ENCODE measurements at places on chromosomes 7 and 10.
A peak's percentile ranks its signal among the peaks of the same experiment; 100 is the strongest.

GRCh38 chr10:98168147-98168546 lies 33.7 kb downstream of the R3HCC1L start:
- no peak for DNase-seq

- no peak for DNase-seq
Measured at GRCh38 chr10:128922172-128922571, 544.9 kb upstream of the MGMT start.

- peak; percentile 60 for DNase-seq
Measured at GRCh38 chr7:44978511-44979366, at the start of gene MYO1G. MYO1G (minus strand) TSS chr7:44979015; CDS start chr7:44978961, 54 bp downstream.

DNA sequence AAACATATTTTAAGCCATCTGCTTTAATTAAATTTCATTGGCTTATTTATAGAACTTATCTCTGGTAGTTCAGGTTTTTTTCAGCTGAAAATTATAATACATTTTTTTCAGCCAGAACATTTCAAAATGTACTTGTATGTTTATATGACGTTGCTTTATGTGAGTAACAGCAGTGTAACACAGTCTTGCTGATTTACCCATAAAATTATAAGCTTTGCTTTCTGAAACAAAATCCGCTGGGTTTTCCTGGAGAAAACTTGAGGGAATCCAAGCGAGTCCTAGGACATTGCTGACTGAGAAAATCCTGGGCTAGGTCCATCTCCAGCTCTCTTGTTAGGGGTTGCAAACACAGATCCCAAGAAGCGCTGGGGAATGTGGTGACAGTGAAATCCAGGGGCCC lies 112.2 kb upstream of the GATA3 start:
- DNase-seq: no peak

DNA sequence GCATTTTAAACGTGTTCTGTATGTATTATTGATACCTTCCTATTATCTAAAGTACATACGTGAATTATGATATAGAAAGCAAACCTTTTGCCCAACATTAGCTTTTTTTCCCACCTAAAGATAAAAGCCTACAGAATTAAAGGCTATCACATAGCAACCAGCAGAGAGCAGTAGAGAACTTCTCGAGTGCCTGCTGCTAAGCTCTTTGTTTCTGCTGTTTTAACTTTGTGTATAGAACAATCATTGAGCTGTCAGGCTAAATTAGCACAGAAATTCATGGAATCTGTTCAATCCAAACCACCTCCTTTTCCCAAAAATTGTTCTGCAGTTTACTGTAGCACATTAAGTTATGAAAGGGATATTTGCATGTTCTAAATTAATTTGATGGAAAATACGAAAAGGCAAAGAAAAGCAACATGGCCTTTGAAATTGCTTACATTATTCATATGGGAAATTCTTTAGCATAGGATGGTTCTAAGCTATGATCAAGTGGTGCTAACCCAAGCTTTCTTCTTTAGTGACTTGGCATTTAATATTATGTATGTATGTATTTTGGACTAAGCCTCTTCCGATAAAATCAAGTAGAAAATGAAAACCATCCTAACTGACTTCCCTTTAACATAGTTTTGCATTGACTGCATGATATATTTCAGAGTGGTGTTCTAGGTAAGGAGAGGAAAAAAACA lies 1288.5 kb downstream of the GATA3 start:
- DNase-seq: no peak

- DNase-seq: no peak
Measured at GRCh38 chr7:92456236-92456635, 9.0 kb downstream of the GATAD1 start.

DNA sequence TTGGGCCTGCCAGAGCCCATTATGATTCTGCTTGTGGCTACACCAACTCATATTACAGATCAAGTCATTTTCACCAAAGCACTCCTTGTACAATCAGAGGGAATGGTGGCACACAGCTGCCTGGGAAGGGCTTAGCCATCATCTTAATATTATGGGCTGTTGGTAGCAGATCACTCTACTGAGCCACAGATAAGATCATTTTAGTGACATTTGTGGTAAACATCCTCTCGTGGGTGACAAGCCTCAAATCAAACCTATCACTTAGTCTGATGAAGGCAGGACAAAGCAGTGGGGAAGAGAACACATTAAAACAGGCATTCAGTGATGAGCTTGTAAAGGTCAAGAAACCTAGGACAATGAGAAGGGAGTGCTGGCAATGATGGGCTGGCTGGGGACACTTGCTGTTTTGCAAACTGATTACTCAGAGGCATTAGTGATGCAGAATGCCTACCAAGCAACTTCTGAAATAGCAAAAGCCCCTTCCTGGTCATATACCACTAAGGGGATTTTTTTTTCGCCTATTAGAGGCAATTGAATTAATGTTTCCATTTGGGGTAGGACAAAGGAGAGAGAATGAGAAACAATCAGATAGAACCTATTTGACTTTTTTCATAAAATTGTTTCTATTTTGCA lies 137.5 kb upstream of the WDR11 start:
- no peak for DNase-seq

DNA sequence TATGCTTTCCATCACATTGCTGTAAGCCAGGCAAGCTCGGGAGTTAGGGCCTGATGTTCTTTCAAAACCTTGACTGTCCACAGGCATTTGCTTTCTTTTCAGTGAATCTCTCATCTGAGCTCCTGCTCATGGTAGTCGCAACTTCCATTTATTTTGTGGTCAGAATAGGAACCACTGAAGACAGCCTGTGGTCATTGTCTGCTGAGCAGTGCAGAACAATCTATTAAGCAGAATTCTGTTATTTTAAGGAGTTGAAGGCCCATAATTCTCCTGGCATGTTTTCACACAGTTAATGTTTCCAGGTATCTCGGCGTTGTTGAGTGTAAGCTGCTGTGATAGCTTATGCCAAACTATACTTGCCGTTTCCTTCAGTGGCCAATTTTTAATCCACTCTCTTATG lies 491.1 kb upstream of the AKR1E2 start:
- DNase-seq: no peak

- no peak for DNase-seq
Measured at GRCh38 chr10:11261687-11262493, 244.2 kb downstream of the CELF2 start.

- DNase-seq: no peak
Measured at GRCh38 chr7:131326576-131326975, 1.1 kb upstream of the MKLN1 start.

GRCh38 chr10:102580230-102580629 lies 64.0 kb upstream of the TRIM8 start:
- DNase-seq: no peak

DNA sequence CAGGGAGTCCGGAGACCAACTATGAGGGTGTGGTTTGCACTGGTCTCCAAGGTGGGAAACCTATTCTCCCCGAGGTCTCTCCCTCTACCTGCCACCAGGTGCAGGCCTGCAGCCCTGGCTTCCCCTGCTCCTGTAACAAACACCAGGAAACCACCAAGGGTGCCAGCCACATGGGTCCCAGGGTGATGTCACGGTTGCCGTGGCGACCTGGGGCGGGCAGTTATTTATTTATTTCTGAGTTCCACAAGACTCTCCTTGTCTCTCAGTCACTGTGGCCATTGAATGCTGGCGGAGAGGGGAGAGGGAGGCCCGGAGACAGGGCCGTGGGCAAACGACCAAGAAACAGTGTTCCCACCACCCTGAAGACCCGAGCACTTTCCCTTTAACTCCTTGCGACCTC lies 27.0 kb downstream of the MMD2 start:
- DNase-seq: no peak

- no peak for DNase-seq
Measured at GRCh38 chr7:120979765-120980499, 8.6 kb upstream of the CPED1 start.
